Dermis blood vessel endothelial cell (primary cell): ENCODE measurements at places on chromosomes 12 and 14. TPM values are rescaled to one million over a fixed set of nuclear protein-coding genes. Genes with fewer than 3 reads are reported as not detected.

GRCh38 chr12:3251691-3252090 is 174.5 kb downstream of the TSPAN9 start:
- DNase-seq: no peak

DNA sequence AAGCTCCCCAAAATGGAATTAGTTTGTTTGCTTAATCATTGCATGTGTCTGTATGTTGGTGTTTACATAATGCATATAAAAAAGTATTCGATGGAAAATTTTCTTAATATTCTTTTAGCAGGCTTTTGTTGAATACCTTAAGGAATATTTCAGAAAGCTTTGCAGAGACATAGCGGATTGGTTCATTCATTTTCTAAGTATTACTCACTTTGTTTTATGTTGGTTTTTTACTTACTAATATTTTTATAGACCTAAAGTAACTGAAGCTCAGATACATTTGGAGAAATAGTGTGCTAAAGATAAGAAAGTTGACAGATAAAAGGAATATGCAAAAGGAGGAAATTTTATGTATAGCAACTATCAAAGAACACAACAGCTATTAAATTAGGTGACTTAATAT is 191.0 kb downstream of the ERC1 start:
- no peak for DNase-seq

- DNase-seq: no peak
These were observed 337.3 kb downstream of the CACNA1C start for GRCh38 chr12:2390133-2390532.

DNA sequence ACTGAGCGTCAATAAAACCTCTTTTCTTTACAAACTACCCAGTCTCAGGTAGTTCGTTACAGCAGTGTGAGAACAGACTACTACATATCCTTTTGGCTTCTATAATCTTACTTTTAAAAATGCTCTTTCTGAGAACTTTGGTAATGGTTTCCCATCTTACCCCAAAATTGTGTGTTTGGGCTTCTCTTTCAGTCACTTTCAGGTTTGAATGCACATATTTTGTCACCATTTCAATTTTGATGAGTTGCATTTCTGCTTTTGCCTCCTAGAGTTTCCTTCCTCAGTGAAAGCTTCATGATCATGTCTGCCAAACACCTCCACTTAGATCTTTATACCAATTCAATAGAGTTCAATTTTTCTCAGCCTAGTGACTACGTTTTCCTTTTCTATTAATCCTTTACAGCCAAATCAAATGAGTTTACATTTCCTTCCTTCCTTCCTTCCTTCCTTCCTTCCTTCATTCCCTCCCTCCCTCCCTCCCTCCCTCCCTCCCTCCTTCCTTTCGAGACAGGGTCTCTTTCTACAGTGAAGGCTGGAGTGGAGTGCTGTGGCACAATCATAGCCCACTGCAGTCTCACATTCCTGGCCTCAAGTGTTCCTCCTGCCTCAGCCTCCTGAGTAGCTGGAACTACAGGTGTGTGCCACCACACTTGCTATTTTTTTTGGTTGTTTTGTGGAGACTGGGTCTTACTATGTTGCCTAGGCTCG is 124.9 kb downstream of the BCAT1 start:
- no peak for DNase-seq

GRCh38 chr12:66959276-66959675 is 280.4 kb upstream of the GRIP1 start:
- DNase-seq: no peak

DNA sequence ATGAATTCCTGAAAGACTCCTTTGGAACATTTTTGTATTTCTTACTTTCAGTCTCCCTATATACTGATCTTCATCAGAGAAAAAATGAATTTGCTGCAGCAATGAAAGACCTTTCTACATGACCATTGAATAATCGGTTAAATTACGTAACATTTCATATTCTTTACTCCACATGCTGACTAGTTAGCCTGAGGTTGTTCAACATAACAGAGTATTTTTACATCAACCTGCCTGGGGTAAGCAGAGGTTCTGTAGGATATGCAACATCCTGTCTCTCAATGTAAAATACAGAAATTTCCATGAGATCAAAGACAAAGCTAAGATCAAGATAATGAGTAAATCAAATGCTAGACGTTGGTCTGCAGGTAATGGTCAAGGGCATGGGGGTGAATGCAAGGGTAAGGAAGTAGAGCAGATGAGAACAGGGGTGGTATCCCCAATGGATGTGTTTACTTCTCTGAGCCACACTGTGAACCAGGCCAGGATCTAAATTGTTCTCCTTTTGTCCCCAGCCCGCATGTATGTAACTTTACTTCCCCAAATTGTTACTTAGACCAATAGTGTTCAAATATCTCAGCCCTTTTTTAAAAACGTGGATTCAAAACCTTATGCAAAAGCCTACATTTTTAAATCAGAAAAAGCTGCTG is 45.4 kb downstream of the DUSP6 start:
- DNase-seq: no peak

GRCh38 chr12:123487428-123487827 is 29.5 kb downstream of the SNRNP35 start:
- DNase-seq: no peak

GRCh38 chr12:30962047-30962446 is 35.5 kb downstream of the TSPAN11 start:
- no peak for DNase-seq

DNA sequence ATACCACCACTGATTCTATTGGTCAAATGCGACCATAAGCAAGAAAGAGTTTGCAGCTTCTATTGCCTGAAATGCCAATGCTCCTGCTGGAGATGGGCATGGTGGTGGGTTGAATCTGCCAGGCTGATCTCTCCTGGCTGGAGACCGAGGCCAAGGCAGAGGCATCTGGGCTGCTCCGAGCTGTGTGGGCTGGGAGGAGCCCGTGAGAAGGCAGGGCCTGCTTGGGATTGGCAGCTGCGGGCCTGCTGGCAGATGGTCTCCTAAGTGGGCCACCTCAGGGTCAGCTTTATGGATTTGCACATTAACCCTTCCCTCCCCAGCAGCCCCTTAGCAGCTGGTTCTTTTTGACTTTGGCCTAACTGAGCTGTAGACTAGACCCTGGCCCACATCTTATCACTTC is 25.4 kb downstream of the SRRM4 start:
- DNase-seq: no peak

- DNase-seq: no peak
These were observed 118.4 kb upstream of the ARID2 start for GRCh38 chr12:45611061-45611460.

GRCh38 chr12:7937833-7938506 is 2.0 kb upstream of the SLC2A3 start:
- DNase-seq: peak; percentile 70

DNA sequence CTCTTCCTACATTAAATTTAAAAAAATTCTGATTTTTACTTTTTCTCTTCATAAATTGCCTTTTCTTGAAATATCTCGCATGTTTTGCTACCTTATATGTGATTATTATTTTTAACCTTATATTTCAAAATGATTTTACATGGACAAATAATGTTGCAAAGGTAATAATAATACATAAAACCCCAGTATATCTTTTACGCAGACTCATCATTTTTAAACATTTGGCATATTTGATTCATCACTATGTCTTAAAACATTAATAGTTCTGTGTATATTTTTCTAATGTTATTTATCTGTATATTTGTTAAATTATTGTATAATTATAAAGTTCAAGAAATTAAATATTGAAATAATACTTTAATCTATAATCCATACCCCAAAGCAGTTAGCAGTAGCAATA is 350.8 kb downstream of the RPL10L start:
- no peak for DNase-seq

DNA sequence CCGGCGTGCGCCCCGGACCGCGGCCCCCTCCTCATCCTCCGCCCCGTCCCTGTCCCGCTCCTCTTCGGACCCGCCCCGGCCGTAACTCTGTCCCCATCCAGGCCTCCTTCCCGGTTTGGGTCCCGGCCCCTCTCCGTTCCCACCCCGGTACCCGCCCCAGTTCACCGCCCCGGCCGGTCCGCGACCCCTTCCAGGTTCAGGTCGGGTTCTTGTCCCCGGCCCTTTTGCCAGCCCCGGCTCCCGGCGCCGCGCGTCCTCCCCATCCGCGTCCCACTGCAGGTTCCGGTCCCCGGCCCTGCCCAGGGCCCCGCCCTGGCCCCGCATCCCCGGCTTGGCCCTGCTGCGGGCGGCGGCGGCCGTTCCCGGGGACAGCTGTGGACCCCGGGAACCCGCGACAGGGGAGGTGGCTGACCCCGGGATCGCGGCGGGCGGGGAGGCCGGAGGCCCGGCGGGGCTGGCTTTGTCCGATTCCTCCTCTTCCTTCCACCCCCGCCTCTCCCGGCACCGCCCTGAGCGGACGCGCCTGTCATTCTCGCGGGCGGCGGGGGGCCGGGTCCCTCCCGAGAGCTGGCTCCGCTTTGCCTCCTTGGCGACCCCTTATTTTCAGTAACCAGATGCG is 601 bp downstream of the KLC1 start:
- DNase-seq: peak; percentile 42

DNA sequence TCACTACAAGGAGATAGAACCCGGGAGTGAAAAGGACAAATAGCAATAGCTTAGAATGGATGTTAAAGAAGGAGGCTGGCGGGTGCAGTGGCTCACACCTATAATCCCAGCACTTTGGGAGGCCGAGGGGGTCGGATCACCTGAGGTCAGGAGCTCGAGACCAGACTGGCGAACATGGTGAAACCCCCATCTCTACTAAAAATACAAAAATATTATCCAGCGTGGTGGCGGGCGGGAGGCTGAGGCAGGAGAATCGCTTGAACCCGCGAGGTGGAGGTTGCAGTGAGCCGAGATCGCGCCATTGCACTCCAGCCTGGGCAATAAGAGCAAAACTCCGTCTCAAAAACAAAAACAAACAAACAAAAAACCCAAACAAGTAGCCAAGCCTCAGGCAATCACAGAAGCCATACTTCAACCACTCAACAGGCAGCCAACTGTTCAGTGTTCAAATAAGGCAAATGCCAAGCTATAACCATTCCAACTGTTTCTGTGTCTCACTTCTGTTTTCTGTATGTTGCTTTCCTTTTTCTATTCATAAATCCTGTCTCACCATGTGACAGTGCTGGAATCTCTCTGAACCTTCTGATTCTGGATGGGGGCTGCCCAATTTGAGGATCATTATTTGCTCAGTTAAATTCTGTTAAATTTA is 3.9 kb upstream of the SPTLC2 start:
- no peak for DNase-seq

- no peak for DNase-seq
These were observed 120.7 kb upstream of the PCED1B start for GRCh38 chr12:46958599-46959290.

DNA sequence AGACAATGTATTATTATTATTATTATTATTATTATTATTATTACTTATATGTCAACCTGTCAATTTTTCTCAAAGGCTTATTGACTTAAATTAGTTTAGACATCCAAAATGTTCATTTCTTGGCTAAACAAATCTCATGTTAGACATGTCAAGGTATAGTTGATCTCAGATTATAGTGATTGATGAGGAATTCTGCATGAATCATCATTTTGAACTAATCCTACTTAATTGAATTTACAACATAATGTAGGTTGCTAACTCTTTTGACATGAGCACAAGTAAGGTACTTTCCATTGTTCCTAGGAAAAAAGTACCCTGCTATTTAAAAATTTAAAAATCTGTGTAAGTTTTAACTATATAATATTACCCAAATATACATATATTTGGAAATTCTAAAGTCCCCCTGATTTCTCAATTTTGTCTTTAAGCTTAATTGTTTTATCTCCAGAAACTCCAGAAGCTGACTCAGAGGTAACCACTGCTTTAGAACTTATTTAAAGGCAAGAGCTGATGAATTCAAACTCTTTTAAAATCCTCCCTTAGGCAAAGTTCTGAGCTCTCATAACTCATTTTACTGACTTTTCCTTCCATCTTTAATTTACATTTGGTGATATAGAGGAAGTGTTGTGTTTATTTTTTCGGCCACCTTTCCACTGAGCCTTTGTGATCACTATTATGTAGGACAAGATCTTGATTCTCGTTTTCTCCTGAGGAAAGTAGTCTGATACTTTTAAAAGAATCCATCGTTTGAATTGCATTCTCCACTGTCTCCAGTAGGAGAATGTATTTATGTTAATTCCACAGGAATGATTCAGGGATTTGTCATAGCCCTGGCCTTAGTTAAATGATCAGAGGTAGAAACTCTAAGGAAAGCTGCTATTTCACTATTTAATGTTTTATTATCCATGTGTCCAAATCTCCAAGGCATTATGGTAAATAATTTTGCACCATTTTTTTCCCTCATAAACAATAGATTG is 1304.5 kb downstream of the AACS start:
- no peak for DNase-seq

DNA sequence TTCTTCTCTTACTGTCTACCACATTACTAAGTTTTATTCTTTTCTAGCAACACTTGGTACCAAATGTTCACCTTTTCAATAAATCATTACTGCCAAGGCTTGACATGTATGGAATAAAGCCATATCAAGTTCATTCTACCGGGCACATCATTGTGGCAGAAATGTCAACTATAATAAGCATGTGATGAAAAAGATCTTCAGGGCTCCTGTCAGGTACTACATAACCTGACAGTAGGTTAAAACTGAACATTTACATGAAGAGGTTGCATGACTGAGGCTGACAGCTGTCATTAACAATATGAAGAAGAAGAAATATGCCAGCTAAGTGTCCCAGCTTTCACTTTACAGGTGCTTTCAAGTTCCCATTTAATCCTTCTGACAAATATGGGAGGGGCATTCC is 178.9 kb downstream of the KCNH5 start:
- no peak for DNase-seq

GRCh38 chr12:89353188-89353822 is 1.0 kb upstream of the DUSP6 start:
- peak; percentile 81 for DNase-seq

GRCh38 chr14:47826809-47827208 is 151.4 kb upstream of the MDGA2 start:
- DNase-seq: no peak

DNA sequence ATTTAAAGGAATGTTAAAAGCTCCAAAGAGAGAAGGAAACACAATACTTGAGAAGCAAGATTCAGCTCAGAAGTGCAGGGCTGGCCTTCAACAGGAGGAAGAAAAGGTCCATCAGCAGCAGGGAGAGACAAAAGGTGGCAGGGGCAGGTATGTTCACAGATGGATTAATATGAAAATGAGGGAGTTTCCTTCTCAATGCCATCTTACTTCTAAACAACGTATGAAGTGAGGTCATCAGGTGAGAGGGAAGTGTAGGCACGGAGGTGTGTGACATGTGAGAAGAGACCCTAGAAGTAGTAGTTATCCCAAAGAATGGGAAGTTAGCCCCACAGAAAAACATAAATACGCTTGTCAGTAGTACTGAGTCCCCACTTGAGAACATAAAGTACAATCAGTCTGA is 122.5 kb downstream of the CCER1 start:
- no peak for DNase-seq

Gene RTL1
- total RNA-seq: not detected in 2 replicates

Gene KRT3
- not detected in 2 replicates for total RNA-seq

Gene HOXC12
- total RNA-seq: not detected in 2 replicates

Gene LHX5
- total RNA-seq: 0.05 TPM in 1 of 2 replicates, not detected in the other

Gene HAL
- total RNA-seq: 0.14 and 0.17 TPM in 2 replicates

Gene NPFF
- not detected in 2 replicates for total RNA-seq

Gene PTPN21
- total RNA-seq: 6.3 and 7.3 TPM in 2 replicates

Gene KRT2
- total RNA-seq: not detected in 2 replicates

Gene CELA1
- total RNA-seq: not detected in 2 replicates

Gene SP7
- not detected in 2 replicates for total RNA-seq

Gene ERGIC2
- 48.5 and 58.4 TPM in 2 replicates for total RNA-seq

Gene DENND5B
- total RNA-seq: 12.1 and 19.3 TPM in 2 replicates

Gene NFE2
- not detected in 2 replicates for total RNA-seq

Gene CIROP
- not detected in 2 replicates for total RNA-seq

Gene CLEC4A
- 0.19 TPM in 1 of 2 replicates, not detected in the other for total RNA-seq

Gene STRN3
- 56.4 and 62.3 TPM in 2 replicates for total RNA-seq

Gene FAM181A
- total RNA-seq: not detected in 2 replicates

Gene CCDC175
- total RNA-seq: not detected in 2 replicates

Gene COL2A1
- not detected in 2 replicates for total RNA-seq

Gene NFYB
- 17.4 and 23.6 TPM in 2 replicates for total RNA-seq

Gene GSC
- total RNA-seq: not detected in 2 replicates

Gene SERPINA3
- 0.05 and 0.17 TPM in 2 replicates for total RNA-seq

Gene LRP10
- 59.4 and 126 TPM in 2 replicates for total RNA-seq
